ENCODE measurements at places on chromosomes 2 and 18.

GRCh38 chr2:17309741-17310339, 208.4 kb downstream of the RAD51AP2 start:
- no peak for DNase-seq

- no peak for DNase-seq
These were observed 121.6 kb upstream of the NDUFV2 start for GRCh38 chr18:8980918-8981317.

- DNase-seq = no peak
These were observed 6.7 kb downstream of the TMBIM1 start for GRCh38 chr2:218285604-218286003.

DNA sequence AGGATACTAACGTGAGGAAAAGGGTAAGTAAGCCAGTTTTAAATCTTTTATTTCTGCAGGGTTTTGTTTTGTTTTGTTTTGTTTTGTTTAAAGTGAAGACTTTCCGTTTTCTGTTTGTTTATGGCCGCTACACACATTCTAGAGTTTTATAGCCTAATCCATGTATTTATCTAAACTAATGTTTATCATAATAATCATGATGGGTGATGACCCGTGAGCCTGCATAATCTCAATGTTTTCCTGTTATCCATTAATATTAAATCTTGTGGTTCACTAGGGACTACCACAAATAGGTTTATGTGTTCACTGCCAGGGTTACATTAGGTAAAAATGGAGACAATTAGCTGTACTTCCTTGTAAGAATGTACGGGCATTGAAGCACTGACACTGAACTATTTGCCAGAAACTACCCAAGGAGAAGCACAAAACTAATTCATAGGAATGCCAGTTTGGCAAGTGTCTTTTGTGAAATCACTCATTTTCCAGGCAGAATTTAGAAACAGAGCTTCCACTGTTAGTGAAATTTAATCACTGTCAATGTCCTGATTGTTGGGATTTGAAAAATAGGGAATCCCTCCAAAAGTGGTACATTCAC, 574.8 kb downstream of the LRP1B start:
- no peak for DNase-seq

GRCh38 chr2:134470561-134471168, 216.8 kb downstream of the MGAT5 start:
- DNase-seq = no peak

- DNase-seq = no peak
These were observed 13.7 kb downstream of the RAPGEF4 start for GRCh38 chr2:172749388-172749787.

DNA sequence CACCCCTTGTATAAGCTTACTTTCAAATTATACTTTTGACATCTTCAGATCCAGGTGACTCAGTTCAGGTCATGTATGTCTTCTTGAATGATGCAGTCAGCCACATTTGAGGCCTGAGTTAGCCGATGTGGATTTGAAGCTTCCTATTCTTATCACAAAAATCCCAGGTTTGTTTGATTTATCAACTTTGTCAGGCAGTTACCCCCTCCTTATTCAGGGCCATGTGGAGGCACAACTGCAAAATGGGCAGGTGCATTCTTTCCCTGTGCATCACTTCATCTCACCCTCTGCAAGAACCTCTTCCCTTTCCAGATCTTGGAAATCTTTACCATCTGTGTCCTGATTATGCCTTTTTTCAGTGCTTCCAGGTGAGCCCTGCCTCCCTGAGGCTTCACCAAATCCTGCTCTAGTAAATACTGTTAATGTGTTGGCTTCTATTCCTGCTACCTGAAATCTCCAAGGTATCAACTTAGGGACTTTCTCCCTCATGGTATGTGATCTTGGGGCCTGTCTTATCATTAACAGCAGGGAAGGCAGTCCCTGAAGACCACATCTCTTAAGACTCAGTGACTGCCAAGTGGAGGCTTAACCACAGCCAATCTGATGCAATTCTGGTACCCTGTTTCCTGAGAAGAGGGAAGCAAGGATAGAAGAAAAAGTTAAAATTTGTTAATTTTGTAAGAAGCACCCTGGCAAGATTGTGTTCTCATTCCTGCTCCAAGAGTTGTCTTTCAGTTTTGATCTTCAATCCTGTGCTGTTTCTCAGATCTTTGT, 9.4 kb upstream of the ARHGAP28 start:
- no peak for DNase-seq

DNA sequence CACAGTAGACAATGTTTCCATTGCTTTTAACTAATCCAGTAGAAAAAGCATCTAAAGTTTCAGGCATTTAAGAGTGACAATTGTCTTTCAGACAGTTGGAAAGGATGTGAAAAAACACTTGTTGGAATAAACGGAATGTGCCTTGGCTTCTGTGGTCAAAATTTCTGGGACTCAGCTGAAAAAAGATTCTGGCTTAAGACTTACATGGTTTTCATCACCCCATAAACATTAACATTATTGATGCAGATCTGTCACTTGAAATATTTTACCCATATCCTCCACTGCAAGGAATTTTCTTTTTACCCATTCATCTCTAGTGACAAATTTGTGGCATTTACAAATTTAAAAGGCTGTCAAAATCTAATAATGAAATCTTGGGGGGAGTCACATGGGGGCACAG, 166.0 kb downstream of the SRBD1 start:
- DNase-seq = no peak

GRCh38 chr2:175057078-175057685, 52.0 kb upstream of the CHN1 start:
- no peak for DNase-seq

DNA sequence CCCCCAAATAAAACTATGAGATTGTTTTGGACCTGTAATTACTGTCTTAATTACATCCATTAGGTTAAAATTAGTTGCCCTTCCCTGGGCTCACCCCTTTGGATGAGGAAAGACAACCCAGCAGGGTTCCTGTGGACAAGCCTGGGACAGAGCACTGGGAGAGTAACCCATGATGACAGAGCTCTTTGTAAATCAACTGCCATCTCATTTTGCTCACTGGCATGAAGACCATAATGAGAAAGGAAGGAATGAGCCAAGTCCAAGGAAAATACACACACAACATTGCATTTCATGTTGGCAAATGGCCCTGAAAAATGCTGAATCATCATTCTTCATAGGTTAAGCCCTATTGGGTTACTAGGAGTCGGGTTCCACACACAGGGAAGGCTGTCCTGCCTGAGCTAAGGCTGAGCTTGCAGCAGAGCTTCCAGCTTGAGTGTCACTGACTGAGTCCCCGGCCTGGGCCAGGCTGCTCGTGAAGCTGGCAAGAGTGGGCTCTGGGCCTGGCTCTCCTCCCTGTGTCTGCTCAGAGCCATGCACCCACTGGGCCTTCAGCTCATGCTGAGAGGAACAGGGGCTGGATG, 94.1 kb upstream of the ACAA2 start:
- no peak for DNase-seq

DNA sequence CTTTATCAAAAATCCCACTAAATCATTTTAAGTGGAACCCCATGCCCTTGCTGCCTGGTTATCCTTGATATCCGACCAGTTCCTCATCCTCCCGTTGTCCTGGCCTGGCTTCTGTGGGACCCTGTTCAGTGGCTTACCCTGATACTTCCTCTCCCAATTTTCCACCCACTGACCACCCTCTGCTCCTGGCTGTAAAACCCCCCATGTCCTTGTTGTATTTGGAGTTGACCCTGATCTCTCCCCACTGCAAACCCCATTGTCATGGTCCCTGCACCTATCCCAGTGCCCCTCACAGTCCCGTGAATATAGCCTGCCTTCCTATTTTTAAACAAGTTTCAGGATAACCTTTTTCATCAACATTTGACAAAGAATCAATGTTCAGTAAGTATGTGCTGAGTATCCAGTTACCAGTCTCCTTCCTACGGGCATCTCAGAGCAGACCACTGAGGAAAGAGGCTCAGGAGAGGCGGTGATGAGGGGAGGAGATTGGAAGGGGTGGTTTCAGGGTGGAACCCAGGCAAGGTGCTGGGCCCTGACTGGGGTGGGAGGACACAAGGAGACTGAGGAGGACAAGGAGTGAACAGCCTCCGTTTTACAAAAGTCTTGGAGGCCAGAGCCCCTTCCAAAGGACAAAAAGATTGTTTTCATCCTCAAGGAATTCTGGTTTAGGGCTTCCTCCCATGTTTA, 131.8 kb downstream of the PXDN start:
- no peak for DNase-seq

GRCh38 chr2:138548796-138549195, 47.2 kb downstream of the SPOPL start:
- DNase-seq = no peak

DNA sequence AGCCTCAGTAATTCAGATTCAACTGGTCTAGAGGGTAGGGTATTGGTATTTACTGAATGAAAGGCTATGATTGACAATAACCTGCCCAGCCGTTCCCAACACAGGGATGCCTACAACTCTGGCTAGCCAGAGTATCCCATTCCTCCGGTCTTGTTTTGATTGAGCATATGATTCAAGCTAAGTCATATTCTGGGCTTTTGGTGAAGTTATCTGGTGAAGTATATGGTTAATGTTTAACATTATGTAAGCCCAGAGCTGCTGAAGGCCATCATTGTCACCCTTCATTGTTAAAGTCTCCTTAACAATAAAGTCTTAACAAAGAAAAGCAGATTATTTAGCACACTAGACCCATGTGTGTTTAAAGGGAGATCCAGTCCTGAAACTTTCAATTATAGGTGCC, 152.6 kb downstream of the EXOC6B start:
- DNase-seq = no peak

GRCh38 chr2:47534179-47534919, 131.4 kb downstream of the MSH2 start:
- no peak for DNase-seq

DNA sequence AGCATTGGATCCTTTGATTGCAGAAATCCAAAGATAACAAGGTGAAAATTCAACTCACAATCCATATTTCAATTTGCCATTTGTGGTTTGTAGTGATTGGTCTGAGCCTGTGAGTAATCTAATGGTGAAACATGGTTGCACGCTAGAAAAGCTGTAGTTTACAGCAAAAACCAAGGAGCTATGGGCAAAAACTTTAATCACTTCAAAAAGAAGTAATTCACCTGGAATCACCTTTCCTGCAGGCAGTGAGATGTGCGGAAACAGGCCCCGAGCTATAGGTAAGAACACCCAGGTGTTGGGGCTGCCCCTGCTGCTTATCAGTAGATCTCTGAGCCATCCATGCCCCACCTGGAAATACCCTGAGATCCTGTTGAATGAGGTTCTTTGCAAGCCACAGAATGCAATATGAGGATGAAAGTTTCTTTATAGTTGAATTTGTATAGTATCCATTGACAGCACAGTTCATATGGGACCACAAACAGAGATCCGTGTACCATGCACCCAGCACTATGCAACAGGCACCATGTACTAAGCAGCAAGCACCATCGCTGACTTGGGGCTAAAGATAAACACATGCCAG, 208.2 kb downstream of the SPP2 start:
- no peak for DNase-seq

GRCh38 chr2:55408098-55408882, 11.4 kb downstream of the CCDC88A start:
- no peak for DNase-seq

DNA sequence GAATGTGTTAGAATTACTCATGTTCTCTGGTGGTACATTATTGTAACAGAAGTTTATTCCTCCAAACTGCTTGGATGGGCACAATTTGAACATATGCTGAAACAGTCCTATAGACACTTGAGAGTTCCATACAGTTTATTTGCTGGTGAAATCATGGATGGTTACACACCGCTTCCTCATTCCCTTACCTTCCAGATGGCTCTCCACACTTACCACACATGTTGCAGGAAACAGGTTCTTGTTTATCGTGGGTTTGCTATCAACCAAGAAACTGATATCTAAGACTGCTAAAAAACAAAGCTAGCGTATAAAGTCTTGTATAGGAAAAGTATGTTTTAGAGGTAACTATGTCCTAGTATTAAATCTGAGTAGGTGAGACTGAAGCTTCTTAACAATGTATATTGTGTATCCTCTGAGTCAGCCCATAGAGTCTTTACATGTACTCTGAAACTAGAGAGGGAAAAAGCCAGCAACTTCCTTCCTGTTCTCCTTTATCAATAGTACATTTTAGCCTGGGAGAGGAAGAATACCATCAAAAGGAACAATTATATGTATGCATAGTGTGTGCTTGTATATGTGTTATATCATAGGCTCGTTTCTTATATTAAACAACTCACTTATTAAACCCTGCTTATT, 313.1 kb downstream of the PLCL1 start:
- no peak for DNase-seq

DNA sequence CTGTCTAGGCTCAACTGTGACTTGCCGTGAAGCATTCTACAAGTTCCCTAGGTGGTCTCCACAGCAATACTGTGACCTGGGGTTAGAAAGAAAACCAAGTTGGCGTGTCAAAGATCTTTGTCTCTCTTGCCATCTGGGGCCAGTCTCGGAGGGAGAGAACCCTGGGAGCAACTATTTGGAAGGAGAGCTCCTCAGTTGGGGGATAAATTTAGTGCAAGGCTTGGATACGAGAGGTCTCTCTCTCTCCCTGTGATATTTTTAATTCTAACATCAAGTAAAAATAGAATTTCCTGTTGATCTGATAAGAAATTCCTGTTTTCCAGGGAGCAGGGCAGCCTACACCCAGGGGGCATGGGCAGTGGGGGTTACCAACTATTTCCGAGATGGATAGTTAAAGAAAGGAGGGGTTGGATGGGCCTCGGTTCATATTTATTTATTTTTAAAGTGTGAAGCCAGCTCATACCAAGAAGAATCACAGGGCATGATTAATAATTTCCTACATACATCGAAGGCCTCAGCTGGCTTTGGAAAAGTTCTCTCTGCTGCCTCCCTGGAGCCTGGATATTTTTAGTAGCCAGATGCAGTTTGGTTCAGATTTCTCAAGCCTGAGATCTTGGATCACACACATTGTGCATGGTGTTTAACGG, 62.8 kb downstream of the EHD3 start:
- no peak for DNase-seq

DNA sequence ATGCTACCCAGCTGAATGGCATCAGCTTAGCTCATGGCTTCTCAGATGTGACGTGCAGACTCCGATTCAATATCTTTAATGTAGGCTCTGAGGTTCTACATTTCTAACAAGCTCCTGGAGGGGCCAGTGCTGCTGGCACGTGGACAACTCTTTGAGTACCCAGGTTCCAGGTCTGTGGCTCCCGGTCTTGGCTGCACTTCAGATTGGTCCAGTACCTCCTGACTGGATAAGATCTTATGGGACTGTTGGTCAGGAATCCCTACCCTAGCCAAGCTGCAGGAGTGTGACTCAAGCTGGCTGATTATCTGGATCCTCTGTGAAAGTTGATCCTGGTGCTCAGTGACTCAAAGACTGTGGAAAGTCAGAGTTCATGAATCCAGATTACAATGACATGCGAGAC, 222.1 kb downstream of the ANKRD30B start:
- DNase-seq = no peak

DNA sequence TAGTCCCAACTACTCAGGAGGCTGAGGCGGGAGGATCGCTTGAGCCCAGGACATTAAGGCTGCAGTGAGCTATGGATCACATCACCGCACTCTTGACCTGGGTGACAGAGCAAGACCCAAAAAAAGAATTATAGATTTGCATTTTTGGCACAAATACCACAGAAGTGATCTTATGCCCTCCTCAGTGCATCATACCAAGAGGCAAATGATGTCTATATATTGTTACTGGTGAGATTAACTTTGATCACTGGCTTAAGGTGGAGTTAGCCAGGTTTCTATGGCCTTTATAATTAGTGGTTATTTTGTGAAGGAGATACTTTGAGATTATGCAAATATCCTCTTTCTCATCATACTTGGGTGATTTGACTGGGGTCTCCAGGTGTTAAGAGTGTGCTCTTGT, 22.1 kb upstream of the CATIP start:
- no peak for DNase-seq

All from activated CD4-positive, alpha-beta T cell treated with anti-CD3 and anti-CD28 coated beads, Interleukin-2, amount 50 U/mL, for 4 hours (primary cell).